ENCODE measurements at places on chromosomes 12 and 14.

DNA sequence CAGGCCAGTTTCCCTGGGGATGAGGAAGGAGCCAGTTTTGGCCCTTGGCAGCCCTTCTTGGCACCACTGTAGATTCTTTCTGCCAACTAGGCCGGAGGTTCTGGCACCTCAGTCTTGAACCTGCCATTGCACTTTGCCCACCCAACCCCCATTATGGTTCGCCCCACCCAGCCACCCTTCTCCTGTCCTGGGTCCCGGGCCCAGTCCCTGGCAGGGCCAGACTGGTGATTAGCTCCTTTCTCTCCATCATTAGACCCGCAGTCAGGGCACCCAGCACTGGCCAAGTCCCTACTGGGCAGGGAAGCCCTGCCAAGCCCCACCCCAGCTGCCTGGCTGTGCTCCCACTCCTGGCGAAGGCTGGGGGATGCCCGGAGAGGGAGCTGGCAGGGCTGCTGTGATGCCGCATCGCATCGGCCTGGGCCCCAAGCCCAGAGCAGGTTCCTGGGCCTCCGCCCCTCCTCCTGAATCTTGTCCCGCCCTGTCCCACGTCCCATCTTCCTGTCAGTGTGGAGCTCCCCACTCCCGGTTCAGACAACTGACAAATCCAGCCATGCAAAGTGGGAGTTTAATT, 9.8 kb downstream of the FAM222A start:
- peak; percentile 89 for DNase-seq

DNA sequence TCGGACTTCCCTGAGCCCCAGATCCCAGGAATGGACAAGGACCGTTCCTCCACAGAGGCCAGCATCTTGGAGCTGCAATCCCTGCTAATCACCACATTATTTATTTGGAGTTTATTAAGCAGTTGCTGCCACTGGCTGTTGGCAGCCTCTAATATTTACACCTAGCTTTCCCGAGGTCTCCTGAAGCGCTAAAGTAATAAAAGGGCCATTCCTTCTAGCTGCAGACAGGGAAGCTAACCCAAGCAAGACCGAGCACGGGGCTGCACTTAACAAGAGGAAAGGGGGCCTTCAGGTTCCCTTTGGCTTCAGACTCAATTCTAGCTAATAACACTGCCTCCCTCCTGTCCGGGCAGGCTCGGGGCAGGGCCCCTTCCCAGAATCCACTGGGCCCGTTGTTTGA, 63.7 kb downstream of the BCL11B start:
- no peak for DNase-seq

GRCh38 chr12:115051378-115051777, 367.4 kb upstream of the TBX3 start:
- no peak for DNase-seq

DNA sequence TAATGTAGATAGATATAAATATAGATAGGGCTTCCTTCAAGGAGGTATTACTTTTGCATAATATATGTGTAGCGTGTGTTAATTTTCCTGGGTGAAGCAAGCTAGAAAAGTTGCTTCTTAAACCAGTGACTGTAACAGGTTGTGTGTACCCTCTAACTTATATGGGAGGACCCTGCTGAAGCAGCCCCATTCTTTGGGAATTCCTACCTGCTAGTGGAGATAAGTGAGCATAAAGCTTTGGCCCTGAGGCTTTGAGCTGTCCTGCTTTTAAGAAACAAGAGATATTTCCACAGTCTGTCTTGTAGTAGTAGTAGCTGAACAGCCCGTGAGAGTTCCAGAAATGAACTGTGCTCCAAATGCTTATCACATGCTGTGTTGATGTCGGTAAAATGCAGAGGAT, 8.6 kb downstream of the RMST start:
- no peak for DNase-seq

DNA sequence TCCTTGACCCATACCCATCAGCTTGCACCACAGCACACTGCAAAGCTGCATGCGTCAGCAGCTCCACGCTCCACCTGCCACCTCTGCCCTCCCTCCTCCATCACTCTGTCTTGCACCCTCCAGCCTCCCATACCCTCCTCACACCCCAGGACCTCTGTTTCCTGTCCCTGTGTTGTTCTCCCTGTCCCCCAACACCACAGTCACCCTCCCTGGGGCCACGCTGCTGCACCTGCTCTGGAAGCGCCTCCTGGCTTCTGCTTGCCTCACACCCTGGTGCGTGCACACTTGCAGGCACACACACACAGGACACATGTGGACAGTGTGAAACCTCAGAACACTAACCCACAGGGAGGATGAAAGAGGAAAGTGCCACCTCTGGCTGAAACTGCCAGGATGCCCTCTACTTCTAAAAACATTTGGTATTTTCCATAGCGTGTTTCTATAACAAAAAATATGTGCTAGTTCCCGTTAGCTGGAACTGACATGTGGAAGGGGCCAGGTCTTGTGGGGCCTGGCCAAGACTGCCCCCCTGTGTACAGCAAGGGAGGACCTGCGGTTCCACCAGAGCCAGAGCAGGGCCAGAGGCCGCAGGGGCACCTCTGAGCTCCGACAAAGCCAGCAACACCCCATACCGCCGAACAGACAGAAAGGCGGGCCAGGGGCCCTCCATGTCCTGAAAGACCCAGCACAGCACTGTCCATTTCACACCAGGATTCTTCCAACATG, 10.0 kb downstream of the BRF1 start:
- DNase-seq, result no peak

GRCh38 chr12:41932470-41932991, 212.1 kb downstream of the GXYLT1 start:
- DNase-seq, result peak; percentile 89

All from Right ventricle myocardium superior (tissue), 1 donor.